Esophagus mucosa (tissue), 1 donor: ENCODE measurements at places on chromosomes 1 and 21. TPM values are rescaled to one million over a fixed set of nuclear protein-coding genes. Genes with fewer than 3 reads are reported as not detected.

DNA sequence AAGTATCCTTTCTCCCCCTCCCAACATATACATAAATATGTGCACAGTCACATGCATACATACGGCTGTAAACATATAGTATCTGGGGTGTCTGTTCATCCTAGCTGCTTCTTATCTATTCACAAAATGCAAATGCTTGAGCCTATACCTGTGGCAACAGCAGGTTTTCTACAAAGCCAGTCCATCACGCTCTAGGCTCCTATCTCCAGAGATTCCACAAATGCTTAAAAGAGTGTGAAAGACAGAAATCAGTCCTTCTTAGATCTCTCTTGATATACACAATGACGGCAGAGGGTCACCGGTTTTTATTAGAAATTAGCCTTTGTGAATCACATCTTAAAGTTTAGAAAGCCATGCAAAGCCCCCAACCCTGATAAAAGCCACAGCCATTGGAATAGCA lies 139.4 kb downstream of the TPR start:
- no peak for ATAC-seq

GRCh38 chr21:19547951-19548840 lies 1144.6 kb upstream of the TMPRSS15 start:
- ATAC-seq, result no peak

- ATAC-seq, result no peak
Measured at GRCh38 chr1:11067716-11068599, 8.1 kb upstream of the SRM start.

DNA sequence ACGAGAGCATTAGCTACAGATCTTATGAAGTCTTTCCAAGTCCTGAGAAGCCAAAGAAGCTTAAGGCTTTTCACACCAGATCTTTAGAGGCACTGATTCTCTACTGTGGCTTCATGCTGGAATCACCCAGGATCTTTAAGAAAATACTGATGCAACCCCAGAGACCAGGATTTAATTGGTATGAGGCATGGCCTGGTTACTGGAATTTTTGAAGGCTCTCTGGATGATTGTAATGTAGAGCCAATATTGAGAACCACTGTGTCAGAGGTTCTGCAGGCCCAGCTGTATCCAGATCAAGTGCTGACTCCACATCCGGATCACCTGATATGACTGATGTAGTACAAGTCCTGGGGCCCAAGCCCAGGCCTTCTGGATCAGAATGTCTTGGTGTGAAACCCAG lies 105.7 kb downstream of the PLPPR5 start:
- no peak for ATAC-seq

DNA sequence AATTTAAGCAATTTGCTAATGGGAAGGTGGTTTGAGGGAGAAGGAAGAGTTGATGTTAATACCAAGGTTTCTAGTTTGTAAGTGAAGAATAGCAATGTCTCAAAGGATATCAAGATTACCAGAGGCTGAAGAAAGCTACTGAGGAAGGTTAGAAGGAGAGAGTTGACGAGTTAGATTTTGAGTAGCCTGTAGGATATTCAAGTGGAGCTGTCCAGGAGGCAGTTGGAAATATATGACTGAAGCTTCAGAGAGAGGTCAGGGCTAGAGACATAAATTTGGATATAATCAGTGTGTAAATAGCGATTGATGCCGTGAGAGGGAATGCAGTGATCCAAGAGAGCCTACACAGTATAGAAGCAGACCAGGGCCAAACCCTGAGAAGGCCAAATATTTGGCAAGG lies 48.4 kb downstream of the PBX1 start:
- ATAC-seq, result no peak

GRCh38 chr1:149979972-149980540 lies 30.5 kb downstream of the OTUD7B start:
- no peak for ATAC-seq

DNA sequence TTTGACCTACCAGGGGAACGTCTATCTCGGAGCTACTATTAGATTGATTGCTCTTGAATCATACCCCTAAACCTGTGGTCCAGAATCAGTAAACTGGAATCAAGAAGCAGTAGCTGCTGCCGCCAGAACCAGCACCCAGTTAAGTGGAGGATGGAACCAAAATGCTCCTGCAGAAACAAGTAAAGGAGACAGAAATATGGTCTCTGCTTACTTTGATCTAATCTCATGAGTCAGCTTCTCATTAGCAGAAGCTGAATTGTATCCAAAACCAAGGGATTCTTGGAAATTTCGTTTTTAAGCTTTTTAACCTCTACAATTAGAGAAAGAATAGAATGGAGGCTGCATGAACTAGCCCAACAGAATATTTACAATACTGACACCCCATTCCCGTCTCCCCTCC lies 42.6 kb upstream of the PIGV start:
- ATAC-seq, result no peak

GRCh38 chr1:1359664-1360468 lies 1.5 kb upstream of the MXRA8 start:
- no peak for ATAC-seq

DNA sequence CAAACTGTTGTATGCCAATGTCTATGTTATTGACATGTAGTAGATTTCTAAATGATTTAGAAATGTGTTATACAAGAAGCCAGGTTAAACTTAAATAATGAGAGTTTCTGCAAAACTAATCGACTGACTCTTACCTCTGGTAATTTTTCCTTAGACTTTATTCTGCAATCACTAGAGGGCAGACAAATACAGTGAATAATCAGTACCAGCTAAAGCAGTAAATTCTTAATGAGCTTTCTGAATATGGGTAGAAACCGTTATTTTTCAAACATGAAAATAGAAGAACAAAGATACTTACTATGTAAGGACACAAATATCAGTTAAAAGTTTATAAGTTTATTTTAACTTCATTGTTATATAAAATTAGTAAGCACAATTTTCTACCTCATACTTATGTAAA lies 97.9 kb upstream of the RGS1 start:
- no peak for ATAC-seq

DNA sequence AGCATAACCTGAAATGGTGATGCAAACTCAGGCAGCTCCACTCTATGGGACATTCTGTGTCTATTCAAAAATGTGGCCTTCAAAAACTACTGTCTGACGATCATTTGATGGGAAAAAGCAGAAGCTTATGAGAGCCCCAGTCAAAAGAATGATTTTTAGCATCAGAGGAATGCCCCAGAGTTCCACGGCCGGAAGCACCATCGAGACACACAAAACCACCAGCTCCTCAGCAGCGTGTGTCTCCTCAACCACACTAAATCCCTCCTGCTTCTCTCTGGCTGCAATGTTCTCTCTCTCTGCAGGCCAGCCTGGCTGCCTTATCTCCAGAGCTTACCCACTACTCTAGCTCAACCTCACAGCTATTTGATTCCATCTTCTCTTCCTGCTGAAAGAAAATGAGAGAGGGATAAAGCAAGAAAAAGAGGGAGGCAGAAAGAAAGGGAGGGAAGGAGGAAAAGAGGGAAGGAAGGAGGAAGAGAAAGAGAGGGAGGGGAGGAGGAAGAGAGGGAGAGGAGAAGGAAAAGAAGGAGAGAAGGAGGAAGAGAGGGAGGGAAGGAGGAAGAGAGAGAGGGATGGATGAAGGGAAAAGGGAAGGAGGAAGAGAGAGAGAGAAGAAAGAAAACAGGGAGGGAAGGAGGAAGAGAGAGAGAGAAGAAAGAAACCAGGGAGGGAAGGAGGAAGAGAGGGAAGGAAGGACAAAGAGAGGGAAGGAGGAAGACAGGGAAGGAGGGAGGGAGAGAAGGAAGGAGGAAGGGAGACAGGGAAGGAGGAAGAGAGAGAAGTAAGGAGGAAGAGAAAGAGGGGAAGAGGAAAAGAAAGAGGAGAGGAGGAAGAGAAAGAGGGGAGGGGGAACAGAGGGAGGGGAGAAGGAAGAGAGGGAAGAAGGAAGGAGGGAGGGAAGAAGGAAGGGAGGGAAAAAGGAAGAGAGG lies 33.5 kb upstream of the LAPTM5 start:
- ATAC-seq, result no peak

- no peak for ATAC-seq
Measured at GRCh38 chr1:205316161-205316566, 5.4 kb downstream of the NUAK2 start.

DNA sequence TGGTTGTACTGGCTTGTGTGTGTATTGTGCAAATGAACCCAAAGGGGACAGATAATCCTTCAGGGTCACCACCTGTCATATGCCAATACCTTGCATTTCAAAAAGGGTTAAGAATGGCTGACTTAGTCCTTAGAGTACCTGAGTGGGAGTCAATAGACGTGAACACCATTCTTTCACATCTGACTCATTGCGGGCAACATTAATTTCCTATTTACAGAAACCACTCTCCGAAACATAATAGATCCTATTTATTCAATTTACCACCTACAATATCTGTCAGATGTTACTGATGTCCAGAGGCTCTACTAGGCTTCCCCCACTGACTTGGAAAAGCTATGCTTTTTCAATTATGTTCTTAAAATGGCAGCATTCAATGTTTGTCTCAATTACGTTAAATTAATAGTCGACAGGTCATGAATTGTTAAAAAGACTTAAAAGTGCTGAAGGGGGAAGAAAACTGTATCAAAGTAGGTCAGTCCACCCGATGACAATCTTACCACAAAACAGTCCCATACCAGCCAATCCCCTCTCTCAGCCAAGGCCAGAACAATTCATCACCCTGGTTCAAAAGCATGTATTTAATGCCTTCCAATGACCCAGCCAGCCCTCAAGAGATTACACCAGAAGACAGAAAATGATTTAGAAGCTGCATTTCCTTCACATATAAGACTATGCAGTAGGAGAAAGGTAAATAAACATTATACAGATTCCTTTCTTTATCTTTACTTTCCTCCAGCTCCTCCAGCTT lies 48.6 kb upstream of the PLA2G2C start:
- no peak for ATAC-seq

DNA sequence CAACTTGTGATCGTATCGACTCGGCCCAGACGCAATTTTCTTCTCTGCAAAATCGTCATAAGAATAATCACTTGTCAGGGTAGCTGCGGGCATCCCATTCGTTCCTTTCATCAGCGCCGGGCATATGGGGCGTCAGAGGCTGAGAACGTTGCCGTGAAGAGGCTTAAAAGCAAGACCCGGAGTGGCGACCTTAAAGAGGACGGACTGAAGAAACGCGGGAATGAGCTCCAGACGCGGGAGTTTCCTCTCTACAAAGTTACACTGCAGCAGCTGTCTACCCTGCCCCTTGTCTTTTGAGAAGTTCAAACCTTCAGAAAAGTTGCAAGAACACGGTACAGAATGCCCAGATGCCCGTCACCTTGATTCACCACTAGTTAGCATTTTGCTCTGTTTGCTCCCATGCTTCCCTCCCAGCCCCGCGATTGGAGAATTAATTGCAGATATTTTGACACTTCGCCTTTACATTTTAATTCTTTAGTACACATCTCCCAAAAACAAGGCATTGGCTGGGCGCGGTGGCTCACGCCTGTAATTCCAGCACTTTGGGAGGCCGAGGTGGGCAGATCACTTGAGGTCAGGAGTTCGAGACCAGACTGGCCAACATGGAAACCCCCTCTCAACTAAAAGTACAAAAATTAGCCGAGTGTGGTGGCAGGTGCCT lies 967 bp downstream of the CENPS start:
- no peak for ATAC-seq

The GSTM1 gene
- total RNA-seq, result not detected

The SELP gene
- total RNA-seq, result 5.3 TPM

The RIMKLA gene
- total RNA-seq, result 0.08 TPM

The PTPRC gene
- total RNA-seq, result 3.5 TPM

The CELF3 gene
- not detected for total RNA-seq

The MORN1 gene
- total RNA-seq, result 8.4 TPM

The CFHR4 gene
- total RNA-seq, result not detected
